Esophagus squamous epithelium (tissue), 5 donors: ENCODE measurements at places on chromosomes 2 and 18.
A peak's percentile ranks its signal among the peaks of the same experiment; 100 is the strongest.

- no peak overlapping the region for H3K27ac ChIP-seq
- DNase-seq, result no peak
- H3K4me1 ChIP-seq, result no peaks in the 10 kb centered on the region
These were observed 43.3 kb downstream of the DIPK1C start for GRCh38 chr18:74413836-74414235.

DNA sequence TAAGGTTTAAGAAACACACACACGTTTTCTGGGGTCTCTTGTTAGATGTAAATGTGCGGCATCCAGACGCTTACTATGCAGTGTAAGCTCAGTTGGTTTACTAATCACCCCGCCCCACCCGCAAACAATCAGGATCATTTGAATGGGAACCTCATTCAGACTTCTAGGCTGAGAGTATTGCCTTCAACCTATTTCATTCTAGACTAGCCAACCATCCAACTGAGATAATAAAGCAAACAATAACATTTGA is 1.3 kb upstream of the FIGN start:
- H3K27me3 ChIP-seq, result no peaks in the 10 kb centered on the region
- H3K27ac ChIP-seq, result no peak overlapping the region
- DNase-seq, result no peak

DNA sequence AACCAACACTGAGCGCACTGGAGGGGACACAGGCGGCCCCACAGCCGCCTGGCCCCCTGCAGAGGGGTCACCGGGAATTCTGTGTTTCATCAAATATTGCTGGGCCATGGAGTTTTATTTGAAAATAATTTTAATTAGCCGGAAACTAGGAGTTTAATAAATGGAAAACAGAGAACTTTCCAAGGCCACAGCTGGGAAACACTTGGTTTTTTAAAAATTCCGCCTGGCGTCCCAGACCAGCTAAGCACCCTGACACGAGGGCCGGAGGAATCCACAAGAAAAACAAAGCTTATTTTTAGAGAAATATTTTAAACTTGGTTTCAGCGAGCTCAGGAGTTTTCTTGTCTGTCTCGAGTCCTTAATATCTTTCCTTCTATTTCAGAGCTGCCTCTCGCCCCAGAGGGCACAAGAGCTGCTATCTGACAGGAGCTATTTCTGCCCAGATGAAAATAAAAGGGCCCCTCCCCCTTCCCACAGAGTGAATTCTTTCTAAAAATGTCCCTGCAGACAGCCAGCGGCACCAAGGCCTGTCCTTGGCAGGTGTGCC is 8.2 kb downstream of the ZFP36L2 start:
- H3K4me3 ChIP-seq, result no peak overlapping the region
- peak overlapping the region; percentile 100 for H3K27ac ChIP-seq
- no peaks in the 10 kb centered on the region for H3K27me3 ChIP-seq
- H3K36me3 ChIP-seq, result no peaks in the 10 kb centered on the region
- peaks cover 43% of the 10 kb centered on the region for H3K4me1 ChIP-seq

DNA sequence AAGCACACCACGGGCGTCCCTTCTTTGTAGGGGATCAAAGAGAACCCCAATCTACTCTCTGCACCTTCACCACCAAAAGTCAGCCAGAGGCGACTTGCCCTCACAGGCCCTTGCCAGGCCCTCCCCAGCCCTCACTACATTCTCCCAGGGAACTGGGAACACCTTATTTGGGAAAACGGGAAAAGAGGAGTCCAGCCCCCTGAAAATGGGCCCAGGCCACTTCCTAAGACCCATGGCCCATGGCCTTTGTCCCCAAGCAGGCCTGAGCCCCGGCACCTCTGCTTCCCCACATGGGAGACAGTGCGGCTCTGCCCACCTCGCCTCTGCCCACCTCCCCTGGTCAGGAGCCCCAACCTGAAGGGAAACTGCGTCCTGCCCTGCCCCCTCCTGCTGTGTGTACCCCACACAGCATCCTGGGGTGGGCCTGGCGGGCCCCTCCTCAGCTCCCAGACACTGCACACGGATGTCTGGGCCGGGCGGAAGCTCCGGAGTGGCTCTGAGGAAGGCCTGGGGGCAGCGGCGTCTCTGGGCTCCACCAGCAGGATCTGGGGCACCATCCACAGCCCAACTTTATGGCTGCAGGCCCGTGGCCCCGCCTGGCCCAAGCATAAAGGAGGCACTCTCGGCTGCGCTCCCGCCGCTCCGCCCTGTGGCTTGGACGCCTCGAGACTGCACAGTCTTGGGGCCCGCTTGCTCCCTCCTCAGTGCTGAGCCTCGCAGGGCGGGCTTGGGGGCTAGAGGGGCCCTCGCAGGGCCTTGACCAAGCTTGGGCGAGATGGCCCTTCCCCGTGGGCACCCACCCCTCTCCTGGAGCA is 70.3 kb upstream of the GPC1 start:
- no peaks in the 10 kb centered on the region for H3K36me3 ChIP-seq
- H3K27ac ChIP-seq, result no peak overlapping the region
- no peak overlapping the region for H3K4me3 ChIP-seq
- no peak for DNase-seq
- no peaks in the 10 kb centered on the region for H3K27me3 ChIP-seq

DNA sequence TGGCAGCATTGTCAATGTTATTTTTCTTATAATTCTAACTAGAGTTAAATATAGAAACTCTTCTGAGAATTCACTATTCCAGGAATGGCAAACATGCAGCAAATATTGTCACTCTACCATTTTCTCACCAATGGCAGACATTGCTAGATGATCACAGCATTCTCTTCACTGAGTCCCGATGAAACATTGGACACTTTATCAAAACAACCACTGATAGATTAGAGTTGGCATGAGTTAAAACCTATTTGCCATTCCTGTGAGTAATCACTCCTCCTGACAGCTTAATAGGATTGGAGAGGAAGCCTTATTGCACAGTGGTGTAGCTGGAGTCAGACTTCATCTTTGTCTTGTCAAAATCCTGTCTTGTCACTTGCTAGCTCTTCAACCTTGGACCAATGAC is 163.9 kb upstream of the THUMPD2 start:
- no peak for DNase-seq
- no peaks in the 10 kb centered on the region for H3K36me3 ChIP-seq
- no peaks in the 10 kb centered on the region for H3K27me3 ChIP-seq
- no peaks in the 10 kb centered on the region for H3K4me1 ChIP-seq

- H3K4me1 ChIP-seq, result no peaks in the 10 kb centered on the region
- H3K27ac ChIP-seq, result no peak overlapping the region
- H3K36me3 ChIP-seq, result no peaks in the 10 kb centered on the region
- no peak overlapping the region for H3K4me3 ChIP-seq
- no peaks in the 10 kb centered on the region for H3K27me3 ChIP-seq
- DNase-seq, result no peak
These were observed 98.1 kb downstream of the CDH2 start for GRCh38 chr18:28078849-28079248.

DNA sequence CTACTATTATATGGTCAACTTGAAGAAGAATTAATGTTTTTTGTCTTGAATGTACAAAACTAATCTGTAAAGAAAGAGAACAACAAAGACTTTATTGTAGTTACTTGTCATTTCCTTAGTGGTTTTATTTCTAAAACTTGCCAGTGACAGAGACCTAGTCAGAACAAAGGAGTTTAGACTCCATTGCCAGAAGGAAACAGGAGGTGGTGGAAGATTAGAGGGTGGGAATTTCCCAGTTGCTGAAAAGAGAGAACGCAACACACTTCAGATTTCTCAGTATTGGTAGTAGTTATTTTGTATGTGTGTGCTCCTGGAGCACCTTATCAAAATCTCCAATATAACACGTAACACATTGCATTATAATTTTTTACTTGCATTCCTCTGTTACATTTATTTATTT is 81.4 kb downstream of the CDCA7 start:
- H3K27ac ChIP-seq, result no peak overlapping the region
- DNase-seq, result no peak
- no peak overlapping the region for H3K4me3 ChIP-seq
- no peaks in the 10 kb centered on the region for H3K4me1 ChIP-seq
- H3K27me3 ChIP-seq, result no peaks in the 10 kb centered on the region

DNA sequence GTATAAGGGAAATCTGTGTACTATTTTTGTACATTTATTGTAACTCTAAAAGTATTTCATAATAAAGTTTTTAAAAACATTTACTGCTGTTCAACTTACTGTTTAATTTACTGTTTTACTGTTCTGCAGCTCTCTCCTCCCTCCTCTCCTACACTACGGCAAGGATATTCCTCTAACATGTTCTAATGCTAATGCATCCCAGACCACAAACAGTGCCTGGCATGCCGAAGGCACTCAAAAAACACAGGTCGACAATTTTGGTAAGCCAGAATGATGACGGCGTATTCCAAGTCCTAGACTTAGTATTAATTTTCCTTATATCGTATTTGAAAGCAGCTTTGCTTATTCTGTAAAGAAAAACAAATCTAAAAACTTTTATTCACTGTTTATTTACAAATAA is 13.3 kb downstream of the MGAT4A start:
- peaks cover 10% of the 10 kb centered on the region for H3K36me3 ChIP-seq
- no peak overlapping the region for H3K4me3 ChIP-seq
- H3K27me3 ChIP-seq, result no peaks in the 10 kb centered on the region
- H3K27ac ChIP-seq, result no peak overlapping the region

DNA sequence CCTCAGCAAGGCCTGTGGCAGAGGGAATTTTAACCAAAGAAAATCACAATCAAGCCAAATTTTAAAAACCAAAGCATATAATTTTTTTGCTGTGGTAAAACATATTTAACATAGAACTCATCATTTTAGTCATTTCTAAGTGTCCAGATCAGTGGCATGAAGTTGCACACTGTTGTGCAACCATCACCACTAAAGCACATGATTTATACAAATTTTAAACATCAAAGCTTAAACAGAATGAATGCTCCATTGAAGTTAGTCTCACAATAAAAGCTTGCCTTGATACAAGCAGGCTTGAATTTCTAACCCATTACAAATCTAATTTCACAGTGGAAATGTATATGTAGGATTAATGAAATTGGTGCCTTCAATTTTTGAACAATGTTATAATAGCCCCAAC is 31.2 kb downstream of the FTCDNL1 start:
- no peak overlapping the region for H3K4me3 ChIP-seq
- H3K27me3 ChIP-seq, result no peaks in the 10 kb centered on the region
- DNase-seq, result no peak

DNA sequence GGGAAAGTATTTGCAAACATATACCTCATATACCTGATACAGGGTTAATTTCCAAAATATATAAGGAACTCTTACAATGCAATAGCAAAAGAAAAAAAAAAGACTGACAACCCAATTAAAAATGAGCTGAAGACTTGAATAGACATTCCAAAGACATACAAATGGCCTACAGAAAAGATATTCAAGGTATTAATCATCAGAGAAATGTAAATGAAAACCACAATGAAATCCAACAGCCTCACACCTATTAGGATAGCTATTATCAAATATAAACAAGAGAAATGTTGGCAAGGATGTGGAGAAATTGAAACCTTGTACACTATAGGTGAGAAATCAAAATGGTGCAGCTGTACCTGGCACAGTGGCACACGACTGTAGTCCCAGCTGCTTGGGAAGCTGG is 25.7 kb downstream of the NR4A2 start:
- H3K4me1 ChIP-seq, result no peaks in the 10 kb centered on the region
- H3K27ac ChIP-seq, result no peak overlapping the region
- no peak overlapping the region for H3K4me3 ChIP-seq
- DNase-seq, result no peak
- no peaks in the 10 kb centered on the region for H3K27me3 ChIP-seq

DNA sequence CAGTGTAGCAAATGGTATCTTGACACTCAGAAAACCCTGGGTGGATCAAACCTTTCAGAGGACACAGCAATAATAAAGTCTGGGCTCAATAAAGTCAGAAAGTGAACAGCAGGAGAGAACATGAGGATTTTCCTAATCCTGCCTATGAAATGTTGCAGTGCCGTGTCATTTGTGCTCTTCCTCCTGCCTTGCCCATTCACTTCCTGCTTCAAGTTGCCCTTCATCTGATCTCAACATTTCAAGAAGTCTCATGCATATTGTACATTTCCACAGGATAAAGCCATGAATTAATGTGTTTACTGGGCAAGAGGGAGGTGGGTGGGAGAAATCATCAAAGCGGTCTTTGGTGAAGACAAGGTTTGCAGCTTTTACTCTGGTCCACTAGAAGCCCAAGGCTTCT is 51.1 kb upstream of the STPG4 start:
- H3K4me1 ChIP-seq, result no peaks in the 10 kb centered on the region
- no peaks in the 10 kb centered on the region for H3K27me3 ChIP-seq
- H3K27ac ChIP-seq, result no peak overlapping the region
- no peaks in the 10 kb centered on the region for H3K36me3 ChIP-seq
- DNase-seq, result no peak

DNA sequence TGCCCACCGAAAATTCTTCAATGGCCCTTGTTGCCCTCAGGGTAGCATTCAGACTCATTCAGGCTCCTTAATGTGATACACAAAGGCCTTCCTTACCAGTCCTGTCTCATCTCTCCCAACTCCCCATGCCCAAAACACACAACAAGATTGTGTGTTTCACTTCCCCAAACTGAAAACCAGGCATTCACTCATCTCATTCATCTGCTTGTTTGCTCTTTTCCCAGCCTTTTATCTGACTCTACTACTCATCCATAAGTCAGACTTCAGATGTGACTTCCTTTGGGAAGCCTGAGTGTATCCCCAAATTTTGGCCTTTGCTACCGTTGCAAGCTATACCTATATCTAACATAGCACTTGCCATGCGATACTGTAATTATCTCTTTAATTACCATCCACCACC is 9.7 kb upstream of the SLC39A10 start:
- no peak for DNase-seq
- H3K4me1 ChIP-seq, result no peaks in the 10 kb centered on the region
- no peaks in the 10 kb centered on the region for H3K36me3 ChIP-seq
- no peak overlapping the region for H3K4me3 ChIP-seq

GRCh38 chr18:6219116-6219717 is 195.5 kb downstream of the L3MBTL4 start:
- H3K4me3 ChIP-seq, result no peak overlapping the region
- no peaks in the 10 kb centered on the region for H3K4me1 ChIP-seq
- H3K36me3 ChIP-seq, result no peaks in the 10 kb centered on the region
- DNase-seq, result no peak
- H3K27ac ChIP-seq, result no peak overlapping the region
- no peaks in the 10 kb centered on the region for H3K27me3 ChIP-seq

DNA sequence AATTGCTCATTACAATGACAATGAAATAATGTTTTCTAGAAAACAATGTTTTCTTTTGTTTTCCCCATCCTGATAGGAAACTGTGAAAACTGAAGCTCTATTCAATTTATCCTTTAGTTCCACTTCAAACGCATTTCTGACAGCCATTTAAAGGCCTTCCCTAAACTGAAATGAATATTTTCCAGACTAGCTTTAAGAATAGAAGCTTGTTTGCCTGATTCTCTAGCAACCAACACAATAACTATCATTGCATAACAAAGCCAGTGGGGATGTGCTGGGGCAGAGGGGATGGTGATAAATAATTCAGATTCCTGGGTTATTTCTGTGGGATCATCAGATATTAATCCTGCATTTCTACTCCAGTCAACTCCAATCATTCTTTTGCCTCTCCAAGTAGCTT is 427.1 kb downstream of the RND3 start:
- no peak overlapping the region for H3K27ac ChIP-seq
- DNase-seq, result no peak
- no peaks in the 10 kb centered on the region for H3K27me3 ChIP-seq

- no peak overlapping the region for H3K4me3 ChIP-seq
- no peaks in the 10 kb centered on the region for H3K36me3 ChIP-seq
- H3K27me3 ChIP-seq, result no peaks in the 10 kb centered on the region
- no peak overlapping the region for H3K27ac ChIP-seq
- DNase-seq, result no peak
These were observed 78.5 kb downstream of the XDH start for GRCh38 chr2:31335921-31336585.

- H3K27ac ChIP-seq, result no peak overlapping the region
- no peaks in the 10 kb centered on the region for H3K27me3 ChIP-seq
- no peak overlapping the region for H3K4me3 ChIP-seq
These were observed 30.0 kb upstream of the BMP10 start for GRCh38 chr2:68901199-68901514.
